Astrocyte of the hippocampus (primary cell): ENCODE measurements at places on chromosomes 13 and 19.

DNA sequence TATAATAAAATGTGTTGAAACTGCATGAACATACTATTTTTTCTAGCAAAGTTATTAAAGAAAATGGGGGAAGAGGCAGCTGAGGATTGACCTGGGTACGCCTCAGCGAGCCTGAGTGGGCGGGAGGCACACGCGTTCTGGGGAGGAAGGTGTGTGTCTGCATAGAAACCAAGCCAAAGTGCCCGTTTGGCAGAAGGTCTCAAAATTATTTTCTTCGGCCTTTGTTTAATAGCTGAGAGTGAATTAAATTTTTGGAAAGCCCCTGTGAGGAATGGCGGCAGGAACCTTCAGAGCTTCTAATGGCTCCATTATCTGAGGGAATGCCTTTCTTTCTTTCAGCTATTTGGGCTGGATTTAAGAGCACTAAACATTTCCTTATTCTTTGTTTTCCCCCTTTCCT lies 5.2 kb downstream of the ZIC2 start:
- DNase-seq = peak; percentile 58

DNA sequence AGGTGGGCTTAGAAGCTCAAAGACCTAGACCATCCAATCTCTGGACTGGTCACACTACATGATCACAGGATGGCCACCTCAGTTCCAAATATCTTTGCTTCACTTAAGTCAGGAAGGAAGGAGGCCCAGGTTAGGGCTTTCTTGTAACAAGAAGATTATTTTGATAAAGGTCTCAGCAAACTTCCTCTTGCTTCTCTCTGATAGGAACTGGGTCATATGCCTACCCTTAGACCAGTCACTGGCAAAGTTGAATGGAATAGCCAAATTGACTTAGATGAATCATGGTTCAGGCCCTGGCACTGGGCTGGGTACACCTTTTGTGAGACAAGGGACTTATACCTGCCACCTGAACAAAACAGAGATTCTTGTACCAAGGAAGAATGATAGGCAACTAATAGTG lies 11.0 kb downstream of the FRY start:
- DNase-seq = no peak

DNA sequence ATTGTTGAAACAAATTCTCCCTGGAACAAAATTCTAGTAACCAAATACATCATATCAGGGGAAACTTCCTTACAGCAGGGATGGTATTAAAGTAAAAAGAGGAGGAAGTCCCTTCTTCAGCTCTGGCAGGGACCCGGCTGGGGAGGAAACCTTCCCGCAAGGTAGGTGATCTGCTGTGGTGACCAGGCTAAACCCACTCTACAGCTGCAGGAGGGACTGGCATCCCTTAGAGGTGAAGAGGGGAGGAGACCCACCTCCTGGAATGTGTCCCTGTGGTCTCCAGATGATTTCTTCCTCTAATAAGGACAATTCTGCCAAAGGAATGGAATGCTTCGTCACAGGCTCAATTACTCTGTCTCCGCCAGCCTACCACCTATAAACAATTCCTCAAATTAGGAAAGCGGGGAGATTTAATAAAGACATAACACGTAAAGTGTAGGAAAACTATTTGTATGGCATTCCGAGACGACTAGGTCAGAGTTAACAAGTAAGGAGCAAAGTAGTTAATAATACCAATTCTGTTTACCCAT lies 637 bp upstream of the PDS5B start:
- DNase-seq = peak; percentile 62

- DNase-seq = no peak
Observed at GRCh38 chr13:50170447-50171037, 155.3 kb downstream of the KCNRG start.

- no peak for DNase-seq
Observed at GRCh38 chr13:31903111-31903815, 128.3 kb upstream of the FRY start.

DNA sequence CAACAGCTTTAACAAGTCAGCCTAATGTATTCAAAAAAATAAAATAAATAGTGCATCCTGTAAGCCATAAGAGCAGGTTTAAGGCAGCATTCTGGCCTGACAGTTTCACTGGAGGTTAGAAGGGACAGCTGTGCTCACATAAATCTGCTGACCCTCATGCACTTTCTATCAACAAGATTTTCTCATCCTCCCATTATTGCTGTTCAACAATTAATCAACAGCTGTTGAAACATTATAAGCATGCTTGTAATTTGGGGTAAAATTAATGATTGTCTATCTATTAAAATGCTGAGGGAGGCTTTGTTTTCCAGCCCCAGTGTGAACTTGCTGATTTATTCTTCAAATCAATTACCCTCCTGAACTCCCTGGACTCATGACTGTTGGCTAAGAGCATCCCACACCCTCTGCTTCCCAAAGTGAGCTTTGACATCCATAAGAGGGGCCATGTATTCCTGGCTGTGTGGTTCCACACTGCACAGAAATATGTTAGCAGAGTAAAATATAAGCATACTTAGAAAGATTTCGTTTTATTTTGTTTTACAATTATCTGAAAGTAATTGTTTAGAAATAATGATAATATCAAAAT lies 492.4 kb downstream of the EFNB2 start:
- no peak for DNase-seq

DNA sequence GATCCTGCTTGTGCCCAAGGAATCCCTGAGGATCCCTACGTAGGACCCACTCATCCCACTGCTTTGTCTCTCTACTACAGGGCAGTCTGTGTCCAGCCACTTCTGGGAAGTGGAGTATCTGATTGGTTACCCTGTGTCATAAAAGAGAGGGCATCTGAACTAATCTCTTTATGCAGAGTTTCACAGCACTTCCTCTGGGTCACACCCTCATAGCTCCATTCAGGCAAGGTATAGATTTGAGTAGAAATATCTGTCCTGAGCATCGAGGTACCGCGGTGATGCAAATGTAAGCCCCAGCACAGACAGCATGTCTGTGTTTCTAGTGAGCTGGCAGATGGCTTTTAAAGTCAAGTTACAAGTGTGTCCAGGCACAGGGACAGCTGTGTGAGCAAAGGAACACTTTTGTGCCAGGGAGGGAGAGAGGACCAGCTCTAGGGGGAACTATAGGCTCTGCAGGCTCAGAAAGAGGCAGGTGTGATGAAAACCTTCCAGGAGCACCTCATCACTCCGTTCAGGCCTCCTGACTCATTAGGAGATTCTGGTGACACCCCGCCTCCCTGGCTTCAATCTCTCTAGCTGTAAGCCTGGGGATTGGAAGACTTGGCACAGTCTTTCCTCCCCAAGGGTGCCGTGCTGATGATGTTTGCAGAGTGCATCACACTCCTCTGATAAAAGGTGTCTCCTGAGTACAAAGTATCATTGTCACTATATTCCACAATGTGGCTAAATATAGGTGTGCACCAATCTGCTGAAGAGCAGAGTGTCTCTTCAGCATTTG lies 84.3 kb upstream of the UBL3 start:
- DNase-seq = no peak

- no peak for DNase-seq
Observed at GRCh38 chr19:33861950-33862349, 65.3 kb downstream of the KCTD15 start.

DNA sequence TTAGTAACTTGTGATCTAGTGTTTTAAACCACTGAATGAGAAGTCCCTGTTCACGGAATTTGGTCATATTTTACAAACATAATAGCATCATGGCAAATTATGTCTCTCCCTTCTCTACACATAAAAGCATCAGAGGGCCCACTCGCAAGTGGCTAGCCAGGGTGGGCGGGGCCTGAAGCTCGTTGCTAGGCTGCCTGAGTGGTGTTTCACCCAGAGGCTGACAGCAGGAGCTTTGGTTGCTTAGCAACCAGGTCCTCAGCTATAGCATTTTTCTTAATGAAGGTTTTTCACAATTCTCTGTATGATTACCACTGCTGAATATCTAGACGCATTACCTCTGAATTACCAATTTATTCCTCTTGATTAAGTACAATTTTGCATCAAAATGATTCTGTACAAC lies 126.5 kb downstream of the NALCN start:
- peak; percentile 82 for DNase-seq

- peak; percentile 97 for DNase-seq
Observed at GRCh38 chr19:45632468-45633196, 6.6 kb downstream of the EML2 start.

GRCh38 chr19:5943045-5943444 lies 29.0 kb downstream of the CAPS start:
- no peak for DNase-seq

DNA sequence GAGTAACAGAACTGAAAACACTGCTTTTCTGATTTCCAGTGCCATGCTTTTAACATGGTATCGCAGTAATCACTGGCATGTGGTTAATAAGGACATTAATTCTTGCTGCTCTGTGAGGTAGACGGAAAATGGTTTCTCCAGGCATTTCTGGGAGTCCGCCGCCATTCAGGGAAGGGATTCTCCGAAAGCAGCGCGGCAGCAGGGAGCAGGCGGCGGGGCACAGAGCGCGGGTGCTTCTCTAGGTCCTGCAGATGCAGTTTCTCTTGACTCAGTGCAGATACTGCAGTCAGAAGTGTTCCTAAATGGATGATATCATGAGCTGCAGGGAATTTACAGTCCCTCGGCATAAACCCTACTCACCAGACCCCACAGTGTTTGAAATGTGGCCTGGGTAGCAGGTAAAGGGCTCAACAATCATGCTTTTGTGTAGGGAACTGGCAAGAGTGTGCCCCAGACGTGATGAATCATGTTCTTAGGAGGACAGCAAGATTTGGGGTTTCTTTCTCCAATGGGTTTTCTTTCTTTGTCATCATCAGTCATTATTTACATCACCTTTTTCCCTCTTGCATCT lies 338.6 kb upstream of the ARGLU1 start:
- DNase-seq = peak; percentile 20

- no peak for DNase-seq
Observed at GRCh38 chr19:45076851-45077730, 813 bp upstream of the ZNF296 start.

GRCh38 chr13:27280009-27280656 lies 9.5 kb downstream of the RASL11A start:
- peak; percentile 86 for DNase-seq

DNA sequence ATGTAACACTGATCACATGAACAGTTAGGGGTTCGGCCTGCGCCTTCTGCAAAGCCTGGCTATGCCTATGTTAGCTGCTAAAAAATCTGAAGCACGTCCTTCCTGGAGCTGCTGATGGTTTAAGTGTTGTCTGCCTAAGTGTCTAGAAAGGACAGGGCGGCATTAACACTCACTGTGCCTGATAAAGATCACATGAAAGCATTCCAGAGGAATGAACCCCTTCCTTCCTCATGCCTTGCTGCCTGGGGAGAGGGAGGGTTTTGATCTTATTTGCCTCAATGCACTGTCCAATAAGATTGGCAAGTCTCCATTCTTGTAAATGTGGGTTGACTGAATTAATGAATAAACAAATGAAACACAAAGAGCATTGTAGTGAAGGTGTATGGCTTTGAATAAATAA lies 5.2 kb downstream of the DOCK9 start:
- peak; percentile 78 for DNase-seq

DNA sequence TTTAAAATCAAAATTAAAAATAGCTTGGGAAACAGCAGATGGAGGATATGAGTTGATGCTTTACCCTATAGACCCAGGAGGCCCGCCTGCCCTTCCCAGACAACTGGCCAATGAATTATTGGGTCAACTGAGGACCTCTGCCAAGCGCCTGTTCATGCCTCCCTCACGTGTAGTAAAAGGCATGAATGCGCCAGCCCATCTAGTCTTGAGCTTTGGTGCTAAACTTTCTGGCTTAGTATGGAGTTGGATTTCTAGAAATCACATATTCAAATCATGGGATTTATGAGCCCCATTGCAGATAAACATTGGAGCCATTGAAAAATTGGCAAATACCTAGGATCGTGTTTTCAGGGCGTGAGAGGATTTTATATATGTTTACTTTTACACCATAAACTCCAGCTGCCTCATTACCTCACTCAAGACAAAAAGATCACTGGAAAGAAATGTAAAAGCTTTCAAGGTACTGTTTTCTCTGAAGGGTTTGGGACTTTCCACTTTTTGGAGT lies 47.1 kb downstream of the COL4A2 start:
- no peak for DNase-seq

DNA sequence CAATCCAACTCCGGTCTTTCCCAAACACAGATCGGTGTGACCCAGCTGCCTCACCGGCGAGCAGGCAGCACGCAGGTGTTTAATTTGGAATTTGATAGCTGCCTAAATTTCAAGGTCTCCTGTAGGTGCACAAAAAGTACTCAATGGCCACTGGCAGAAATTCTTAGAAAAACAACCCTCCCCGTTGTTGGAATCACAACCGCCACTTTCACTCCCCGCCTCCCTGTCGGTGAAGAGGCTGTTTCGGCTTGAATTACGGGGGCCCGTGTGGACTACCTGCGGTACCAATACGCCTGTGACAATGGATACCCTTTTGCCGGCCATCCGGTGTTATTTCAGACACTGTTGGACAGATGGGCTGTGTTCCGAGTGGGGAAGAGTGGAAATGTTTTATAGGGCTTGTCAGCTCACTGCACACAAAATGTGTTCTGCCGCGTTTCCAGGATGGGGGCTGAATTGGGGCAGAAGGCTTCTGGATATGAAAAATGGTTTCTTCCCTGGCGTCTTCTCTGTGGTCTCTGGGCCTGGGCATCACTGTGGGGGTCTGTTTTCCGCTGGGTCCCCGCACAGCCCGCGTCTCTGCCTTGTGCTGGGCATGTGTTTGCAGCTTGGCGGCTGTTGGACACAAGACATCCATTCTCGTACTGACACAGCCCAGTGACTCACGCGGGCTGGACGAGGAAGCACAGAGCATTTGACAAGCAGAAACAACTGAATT lies 45.4 kb downstream of the ZIC5 start:
- DNase-seq = peak; percentile 29

DNA sequence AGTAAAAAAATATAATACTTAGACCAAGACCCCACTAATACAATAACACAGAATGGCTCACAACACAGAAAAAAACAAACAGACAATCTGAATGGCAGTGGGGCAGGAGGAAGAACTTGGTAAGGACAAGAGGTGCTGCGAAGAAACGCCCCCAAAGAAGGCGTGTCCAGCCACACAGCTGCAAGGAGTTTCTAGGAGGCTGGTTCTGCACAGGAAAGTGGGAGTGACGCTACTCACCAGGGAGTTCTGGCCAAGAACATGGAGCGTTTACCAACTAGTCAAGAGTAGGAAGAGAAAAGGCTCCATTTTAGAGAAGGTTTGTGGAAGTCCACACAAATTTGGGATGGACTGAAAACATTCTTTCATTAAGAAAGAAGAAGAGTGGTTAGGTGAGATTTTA lies 95.3 kb upstream of the SLC15A1 start:
- DNase-seq = no peak

GRCh38 chr19:1921825-1922224 lies 16.6 kb downstream of the ADAT3 start:
- DNase-seq = no peak

- DNase-seq = peak; percentile 19
Observed at GRCh38 chr13:23656637-23657371, 86.6 kb downstream of the TNFRSF19 start.

DNA sequence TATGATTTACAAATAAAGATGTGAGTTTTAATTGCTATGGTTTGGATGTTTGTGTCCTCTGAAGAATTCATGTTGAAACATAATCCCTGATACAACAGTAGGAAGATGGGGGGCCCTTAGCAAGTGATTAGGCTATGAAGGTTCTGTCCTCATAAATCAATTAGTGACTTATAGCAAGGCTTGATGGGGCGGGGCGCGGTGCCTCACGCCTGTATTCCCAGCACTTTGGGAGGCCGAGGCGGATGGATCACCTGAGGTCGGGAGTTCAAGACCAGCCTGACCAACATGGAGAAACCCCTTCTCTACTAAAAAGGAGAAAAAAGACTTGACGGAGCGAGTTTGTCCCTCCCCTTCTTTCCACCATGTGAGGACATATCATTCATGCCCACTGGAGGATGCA lies 2486.5 kb upstream of the PCDH20 start:
- DNase-seq = no peak
